ENCODE measurements at places on chromosomes 16 and 17.

GRCh38 chr16:89785523-89786155 lies 30.8 kb downstream of the FANCA start:
- DNase-seq, result no peak
- peaks cover 15% of the 10 kb centered on the region for H3K36me3 ChIP-seq
- H3K4me3 ChIP-seq, result no peak overlapping the region
- no peaks in the 10 kb centered on the region for H3K27me3 ChIP-seq
- H3K4me1 ChIP-seq, result no peaks in the 10 kb centered on the region

DNA sequence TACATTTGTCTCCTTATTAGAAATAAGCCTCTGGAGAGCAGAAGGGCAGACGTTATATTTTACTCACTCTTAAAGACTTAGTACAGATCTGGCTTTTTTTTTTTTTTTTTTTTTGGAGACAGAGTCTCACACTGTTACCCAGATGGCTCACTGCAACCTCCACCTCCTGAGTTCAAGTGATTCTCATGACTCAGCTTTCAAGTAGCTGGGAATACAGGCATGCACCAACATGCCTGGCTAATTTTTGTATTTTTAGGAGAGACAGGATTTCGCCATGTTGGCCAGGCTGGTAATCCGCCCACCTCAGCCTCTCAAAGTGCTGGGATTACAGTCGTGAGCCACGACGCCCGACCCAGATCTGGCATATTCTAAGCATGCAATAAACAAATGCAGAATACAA lies 36.4 kb upstream of the TMEM97 start:
- H3K4me3 ChIP-seq, result no peak overlapping the region
- H3K27ac ChIP-seq, result no peak overlapping the region
- no peaks in the 10 kb centered on the region for H3K4me1 ChIP-seq
- no peaks in the 10 kb centered on the region for H3K36me3 ChIP-seq

DNA sequence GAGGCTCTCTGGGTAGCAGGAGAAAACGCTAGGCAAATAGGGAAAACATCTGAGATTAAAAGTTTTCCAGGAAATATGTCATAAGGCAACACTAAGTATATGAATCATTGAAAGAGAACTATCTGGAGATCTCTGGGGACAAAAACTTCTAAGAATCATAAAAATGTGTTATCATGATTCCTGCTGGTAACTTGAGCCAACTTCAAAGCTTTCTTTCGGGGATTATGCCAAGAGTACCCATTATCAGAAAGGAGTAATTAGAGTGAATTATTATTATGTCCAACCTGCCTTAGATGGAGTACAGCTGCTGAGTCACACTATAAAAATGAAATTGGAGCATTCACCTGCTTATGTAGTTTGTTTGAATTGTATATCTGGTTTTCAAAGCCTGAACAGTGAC lies 488.5 kb upstream of the SOX9 start:
- H3K4me3 ChIP-seq, result no peak overlapping the region
- no peaks in the 10 kb centered on the region for H3K27me3 ChIP-seq
- H3K4me1 ChIP-seq, result no peaks in the 10 kb centered on the region

GRCh38 chr17:8062435-8062806 lies 23.6 kb downstream of the ALOX15B start:
- no peak for DNase-seq
- peak overlapping the region; percentile 19 for H3K4me3 ChIP-seq
- peaks cover 5% of the 10 kb centered on the region for H3K27me3 ChIP-seq
- H3K27ac ChIP-seq, result no peak overlapping the region
- peaks cover 4% of the 10 kb centered on the region for H3K4me1 ChIP-seq
- no peaks in the 10 kb centered on the region for H3K36me3 ChIP-seq

DNA sequence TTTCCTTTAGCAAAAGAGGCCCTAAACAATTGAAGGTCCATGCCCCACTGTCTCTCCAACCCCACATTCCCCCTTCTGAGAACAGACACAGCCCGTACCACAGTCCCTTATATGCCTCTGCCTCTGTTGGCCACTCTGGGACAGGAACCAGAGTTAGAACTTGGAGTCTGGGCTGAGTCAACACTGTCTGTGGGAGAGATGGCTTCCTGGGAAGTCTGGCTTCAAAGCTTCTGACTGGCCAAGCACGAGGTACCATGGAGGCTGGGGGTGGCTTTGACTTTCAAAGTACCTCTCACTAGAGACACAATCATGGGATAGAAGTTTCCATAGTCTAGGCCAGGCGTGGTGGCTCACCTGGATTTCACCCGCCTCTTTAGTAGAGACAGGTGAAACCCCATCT lies 14.9 kb upstream of the SPOP start:
- no peak overlapping the region for H3K27ac ChIP-seq
- H3K27me3 ChIP-seq, result no peaks in the 10 kb centered on the region
- no peaks in the 10 kb centered on the region for H3K36me3 ChIP-seq
- H3K4me3 ChIP-seq, result no peak overlapping the region
- H3K4me1 ChIP-seq, result no peaks in the 10 kb centered on the region
- no peak for DNase-seq

GRCh38 chr17:21124086-21124485 lies 2.7 kb upstream of the DHRS7B start:
- H3K27me3 ChIP-seq, result no peaks in the 10 kb centered on the region
- no peak for DNase-seq
- H3K4me3 ChIP-seq, result no peak overlapping the region
- no peak overlapping the region for H3K27ac ChIP-seq
- H3K36me3 ChIP-seq, result no peaks in the 10 kb centered on the region
- no peaks in the 10 kb centered on the region for H3K4me1 ChIP-seq

- no peaks in the 10 kb centered on the region for H3K36me3 ChIP-seq
- no peak overlapping the region for H3K27ac ChIP-seq
- H3K4me1 ChIP-seq, result peaks cover 20% of the 10 kb centered on the region
- no peaks in the 10 kb centered on the region for H3K27me3 ChIP-seq
- no peak for DNase-seq
- H3K4me3 ChIP-seq, result no peak overlapping the region
Observed at GRCh38 chr17:77396610-77397009, 255.8 kb downstream of the SEC14L1 start.

DNA sequence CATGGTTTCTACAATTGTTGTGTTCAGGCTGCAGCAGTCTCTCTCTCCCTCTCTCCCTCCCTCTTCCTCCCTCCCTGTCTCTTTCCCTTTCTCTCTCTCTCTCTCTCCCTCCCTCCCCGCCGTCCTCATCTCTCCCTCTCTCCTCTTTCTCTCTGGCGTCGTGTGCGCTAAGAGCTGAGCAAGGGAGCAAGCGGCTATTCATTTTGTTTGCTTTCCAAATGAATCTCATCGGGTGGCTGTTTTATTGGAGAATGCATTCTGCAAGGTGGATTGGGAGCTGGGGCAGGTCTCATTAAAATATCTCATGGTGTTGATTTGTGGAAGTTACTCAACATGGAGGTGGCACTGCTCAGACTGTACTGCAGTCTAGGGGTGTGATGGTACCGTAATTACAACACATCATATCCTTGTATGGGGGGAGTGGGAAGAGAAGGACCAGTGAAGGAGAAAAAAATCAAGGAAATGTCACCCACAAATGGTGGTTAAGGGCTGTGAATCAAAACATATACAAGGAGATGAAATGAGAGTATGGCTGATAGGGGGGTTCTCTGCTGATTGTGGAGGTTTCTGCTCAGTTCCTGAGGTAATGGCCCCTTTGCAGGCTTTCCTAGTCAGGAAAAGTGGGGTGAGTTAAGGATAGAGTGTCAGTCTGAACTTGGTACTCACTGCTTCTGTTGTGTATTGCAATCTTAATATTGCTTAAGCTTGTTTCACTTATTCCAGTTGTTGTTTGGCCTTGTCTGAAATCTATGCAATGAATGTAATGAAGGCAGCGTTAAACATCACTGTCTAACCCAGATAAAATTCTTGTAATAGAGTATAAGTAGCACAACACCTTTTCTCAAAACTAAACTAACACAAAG lies 2.7 kb downstream of the MSL1 start:
- peak; percentile 59 for DNase-seq
- H3K27ac ChIP-seq, result no peak overlapping the region
- no peaks in the 10 kb centered on the region for H3K27me3 ChIP-seq
- peaks cover 7% of the 10 kb centered on the region for H3K36me3 ChIP-seq
- H3K4me3 ChIP-seq, result peak overlapping the region; percentile 64
- peaks cover 3% of the 10 kb centered on the region for H3K4me1 ChIP-seq

GRCh38 chr17:50560931-50561745 lies 623 bp downstream of the CACNA1G start:
- peaks cover 13% of the 10 kb centered on the region for H3K4me1 ChIP-seq
- peak overlapping the region; percentile 30 for H3K4me3 ChIP-seq
- H3K36me3 ChIP-seq, result no peaks in the 10 kb centered on the region
- peaks cover 3% of the 10 kb centered on the region for H3K27me3 ChIP-seq

DNA sequence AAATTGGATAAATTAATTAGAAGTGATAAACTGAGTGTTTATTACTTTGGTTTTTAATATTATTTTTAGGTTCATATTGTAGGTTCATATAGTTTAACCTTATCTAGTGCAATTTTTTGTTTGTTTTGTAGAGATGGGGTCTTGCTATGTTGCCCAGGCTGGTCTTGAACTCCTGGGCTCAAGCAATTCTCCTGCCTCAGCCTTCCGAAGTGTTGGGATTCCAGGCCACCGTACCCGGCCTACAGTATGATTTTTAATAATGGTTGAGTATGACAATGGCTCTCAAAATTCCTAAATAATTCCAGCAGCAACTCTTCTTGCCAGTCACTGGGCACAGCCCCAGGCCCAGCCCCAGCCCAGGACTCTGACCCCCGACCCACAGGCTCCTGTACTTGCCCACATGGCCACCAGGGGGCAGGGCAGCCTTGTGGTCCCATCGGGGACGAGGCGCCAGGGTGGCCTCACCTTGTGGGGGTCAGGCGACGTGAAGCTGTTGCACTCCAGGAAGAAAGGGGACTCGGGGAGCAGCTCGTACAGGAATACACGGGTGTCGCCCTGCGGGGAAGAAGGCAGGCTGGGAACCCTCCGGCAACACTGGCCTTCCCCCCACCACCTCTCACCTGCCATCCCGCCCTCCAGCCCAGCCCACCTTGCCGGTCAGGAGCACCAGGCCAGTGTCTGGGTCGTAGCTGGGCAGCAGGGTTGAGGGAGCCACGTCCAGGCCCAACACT lies 7.9 kb upstream of the PAM16 start:
- H3K36me3 ChIP-seq, result no peaks in the 10 kb centered on the region
- no peaks in the 10 kb centered on the region for H3K4me1 ChIP-seq
- H3K27me3 ChIP-seq, result no peaks in the 10 kb centered on the region
- DNase-seq, result peak; percentile 64
- no peak overlapping the region for H3K27ac ChIP-seq

DNA sequence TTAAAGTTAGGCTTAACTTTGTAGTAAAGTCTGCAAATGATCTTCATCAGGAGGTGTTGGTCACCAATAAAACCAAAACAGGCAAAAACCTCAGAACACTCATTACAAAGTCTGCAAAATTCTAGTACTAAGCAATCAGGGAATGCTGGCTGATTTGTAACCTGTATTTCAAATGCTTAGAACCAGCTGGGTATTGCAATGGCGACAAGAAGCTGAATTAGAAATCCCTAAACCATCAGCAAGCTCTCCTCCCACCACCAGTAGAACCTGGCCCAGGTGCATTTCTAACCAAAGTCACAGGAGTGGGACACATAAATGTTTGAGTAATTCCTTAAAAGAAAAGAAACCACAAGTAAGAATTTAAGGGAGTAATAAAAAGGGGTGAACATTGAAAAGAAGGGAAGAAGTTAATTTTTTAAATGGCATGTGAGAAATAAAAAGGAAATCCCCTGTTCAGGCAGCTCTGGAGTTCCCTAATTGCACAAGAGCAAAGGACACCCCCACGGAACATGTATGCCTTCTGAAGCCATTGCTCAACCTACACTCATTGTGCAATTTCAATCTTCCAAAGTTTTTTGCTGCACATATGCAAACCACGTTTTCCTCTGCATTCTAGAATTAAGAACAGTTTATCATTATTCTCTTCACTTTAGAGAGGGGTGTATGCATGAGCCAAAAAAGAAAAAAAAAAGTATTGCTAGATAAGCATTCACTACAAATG lies 102.9 kb downstream of the HIC1 start:
- no peaks in the 10 kb centered on the region for H3K36me3 ChIP-seq
- no peak for DNase-seq
- no peaks in the 10 kb centered on the region for H3K4me1 ChIP-seq
- no peak overlapping the region for H3K4me3 ChIP-seq
- no peak overlapping the region for H3K27ac ChIP-seq

DNA sequence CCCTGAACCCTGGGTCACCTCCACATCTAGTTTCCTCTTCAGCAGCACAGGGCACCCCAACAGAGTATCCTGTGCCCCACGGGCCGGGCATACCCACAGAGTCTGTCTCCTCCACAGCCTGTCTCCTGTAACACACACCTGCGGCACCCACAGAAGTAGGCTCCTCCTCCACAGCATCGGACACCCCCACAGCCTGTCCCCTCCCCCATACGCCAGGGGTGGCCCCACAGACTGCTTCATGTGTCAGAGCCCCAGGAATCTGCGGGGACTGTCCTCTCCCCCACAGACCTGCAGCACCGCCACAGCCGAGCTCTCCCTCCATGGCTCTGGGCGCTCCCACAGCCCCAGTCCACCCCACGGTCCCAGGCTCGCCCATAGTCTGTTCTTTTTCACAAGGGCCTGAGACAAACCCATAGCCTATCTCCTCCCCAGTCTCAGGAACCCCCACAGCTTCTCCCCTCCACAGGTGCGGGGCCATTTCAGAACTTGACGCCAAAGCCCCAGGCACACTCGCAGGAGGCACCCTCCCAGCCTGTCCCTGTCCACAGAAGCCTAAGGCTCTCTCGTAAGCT lies 1.4 kb downstream of the KIAA0753 start:
- peaks cover 2% of the 10 kb centered on the region for H3K4me1 ChIP-seq
- no peak for DNase-seq
- H3K36me3 ChIP-seq, result no peaks in the 10 kb centered on the region
- peak overlapping the region; percentile 86 for H3K4me3 ChIP-seq

- no peak overlapping the region for H3K4me3 ChIP-seq
- H3K27me3 ChIP-seq, result no peaks in the 10 kb centered on the region
- no peak overlapping the region for H3K27ac ChIP-seq
Observed at GRCh38 chr17:28317099-28317965, 1.7 kb upstream of the TMEM97 start.

GRCh38 chr16:14351647-14352046 lies 278.4 kb downstream of the PARN start:
- no peak overlapping the region for H3K27ac ChIP-seq
- DNase-seq, result no peak
- H3K4me3 ChIP-seq, result no peak overlapping the region

DNA sequence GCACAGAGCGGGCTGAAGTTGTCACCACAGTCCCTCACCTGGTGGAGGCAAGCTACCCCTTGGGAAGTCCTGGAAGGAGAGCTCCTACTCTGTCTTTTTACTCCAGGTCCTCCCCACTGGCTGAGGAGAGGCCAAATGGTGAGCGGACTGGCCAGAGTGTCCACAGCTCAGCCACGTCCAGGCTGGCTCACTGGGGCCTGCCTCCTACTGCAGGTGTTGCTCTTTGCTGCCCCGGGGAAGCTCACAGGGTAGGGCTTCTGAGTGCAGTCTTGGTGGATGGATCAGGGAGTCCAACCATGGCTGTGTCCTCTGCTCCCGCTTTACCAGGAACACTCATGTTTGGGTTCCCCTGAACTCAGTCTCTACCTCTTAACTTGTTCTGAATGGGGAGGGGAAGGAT lies 2.7 kb downstream of the B9D1 start:
- peaks cover 2% of the 10 kb centered on the region for H3K36me3 ChIP-seq
- DNase-seq, result no peak
- H3K27me3 ChIP-seq, result no peaks in the 10 kb centered on the region

GRCh38 chr17:40068917-40069750 lies 6.4 kb downstream of the THRA start:
- no peaks in the 10 kb centered on the region for H3K27me3 ChIP-seq
- peaks cover 10% of the 10 kb centered on the region for H3K4me1 ChIP-seq
- peak; percentile 47 for DNase-seq
- no peak overlapping the region for H3K4me3 ChIP-seq
- H3K36me3 ChIP-seq, result no peaks in the 10 kb centered on the region

All from mesendoderm (in vitro differentiated cells).